ENCODE measurements at places on chromosomes 7 and 10.

DNA sequence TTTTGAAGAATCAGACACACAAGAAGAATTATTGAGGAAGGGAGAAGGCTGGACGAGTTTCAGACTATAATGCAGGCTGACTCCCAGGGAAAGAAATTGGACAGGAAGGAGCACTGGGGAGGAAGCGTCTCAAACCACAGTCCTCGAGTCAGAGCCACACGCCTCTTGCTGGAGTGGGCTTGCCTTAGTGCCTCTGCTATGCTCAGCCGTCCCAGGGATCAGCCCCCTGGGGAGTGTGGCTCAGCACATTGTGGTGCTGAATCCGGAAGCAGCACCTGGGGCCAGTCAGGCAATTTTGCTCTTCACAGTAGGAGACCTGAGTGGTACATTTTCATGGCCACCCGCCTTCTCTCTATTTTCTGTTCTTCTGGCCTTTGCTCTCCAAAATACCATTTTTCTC lies 67.4 kb upstream of the SLC35G1 start:
- DNase-seq = no peak

DNA sequence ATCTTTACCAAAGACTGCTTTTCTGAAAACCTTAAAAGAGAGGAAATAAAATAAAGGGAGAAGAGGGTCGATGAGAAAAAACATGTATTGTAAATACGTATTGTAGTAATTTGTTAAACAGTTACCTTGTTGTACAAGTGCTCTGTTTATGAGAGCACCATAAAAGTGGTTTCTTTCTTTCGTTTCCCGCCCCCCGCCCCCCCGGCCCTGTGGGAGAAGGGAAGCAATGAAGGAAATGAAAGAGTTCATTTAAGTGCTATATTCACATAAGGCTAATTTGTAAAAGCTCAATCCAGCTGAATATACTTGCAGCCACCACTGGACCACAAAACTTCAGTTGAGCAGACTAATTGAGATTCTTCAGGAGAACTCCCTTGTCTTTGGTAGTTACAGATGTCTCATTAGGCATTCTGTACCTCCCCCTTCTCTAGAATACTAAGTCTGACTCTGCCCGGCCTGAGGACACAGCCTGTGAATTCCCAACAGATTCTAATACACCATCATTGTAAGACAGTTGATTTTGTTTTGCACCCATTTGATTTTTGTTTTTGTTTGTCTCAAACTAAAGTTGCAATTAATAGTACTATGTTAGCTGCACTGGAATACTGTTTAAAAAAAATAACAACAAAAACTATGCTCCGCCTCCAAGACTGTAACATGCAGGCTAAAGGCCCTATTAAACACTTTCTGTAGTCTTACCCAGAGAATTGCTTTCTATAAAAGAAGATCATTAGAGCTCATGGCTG lies 124.9 kb downstream of the ARHGAP12 start:
- DNase-seq = no peak

DNA sequence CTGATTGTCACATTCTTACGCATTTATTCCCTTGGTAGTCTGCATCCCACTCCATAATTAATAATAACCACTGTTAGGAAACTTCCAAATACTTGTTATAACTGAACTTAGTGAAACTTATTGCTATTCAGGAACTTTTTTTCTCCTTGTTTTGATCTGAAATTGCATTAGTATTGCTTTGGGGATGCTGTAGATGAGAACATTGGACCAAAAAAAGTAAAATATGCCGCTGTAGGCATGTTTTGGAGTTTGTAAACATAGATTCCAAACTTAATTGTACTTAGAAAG lies 1.7 kb downstream of the PPP1R9A start:
- DNase-seq = no peak

- DNase-seq = no peak
Observed at GRCh38 chr10:15316145-15316544, 54.9 kb downstream of the FAM171A1 start.

GRCh38 chr7:151993977-151994676 lies 31.3 kb upstream of the GALNT11 start:
- DNase-seq = peak; percentile 3

DNA sequence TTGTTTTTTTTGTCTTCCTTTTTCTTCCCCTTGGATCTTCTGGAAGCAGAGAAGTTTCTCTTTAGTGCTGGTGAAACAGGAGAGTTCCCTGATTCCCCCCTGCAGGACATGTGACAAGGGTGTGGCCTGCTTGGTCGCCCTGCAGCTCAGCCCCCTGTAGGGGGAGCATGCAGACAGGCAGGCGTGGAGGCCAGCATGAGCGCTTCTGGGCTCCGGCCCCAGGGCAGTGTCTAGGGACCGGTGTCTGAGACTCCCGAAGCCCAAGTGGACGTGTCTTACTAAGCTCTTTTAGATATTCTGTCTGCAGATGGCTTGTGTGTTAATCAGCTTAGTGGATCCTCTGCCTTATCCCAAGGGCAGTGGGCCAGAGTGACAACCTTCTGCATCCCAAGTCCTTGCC lies 26.1 kb downstream of the PRSS58 start:
- no peak for DNase-seq
